ENCODE measurements at places on chromosomes 11 and 22.

GRCh38 chr22:19228179-19228578, 49.6 kb upstream of the SLC25A1 start:
- H3K27ac ChIP-seq = no peak overlapping the region
- no peak for DNase-seq
- H3K27me3 ChIP-seq = peaks cover 12% of the 10 kb centered on the region

DNA sequence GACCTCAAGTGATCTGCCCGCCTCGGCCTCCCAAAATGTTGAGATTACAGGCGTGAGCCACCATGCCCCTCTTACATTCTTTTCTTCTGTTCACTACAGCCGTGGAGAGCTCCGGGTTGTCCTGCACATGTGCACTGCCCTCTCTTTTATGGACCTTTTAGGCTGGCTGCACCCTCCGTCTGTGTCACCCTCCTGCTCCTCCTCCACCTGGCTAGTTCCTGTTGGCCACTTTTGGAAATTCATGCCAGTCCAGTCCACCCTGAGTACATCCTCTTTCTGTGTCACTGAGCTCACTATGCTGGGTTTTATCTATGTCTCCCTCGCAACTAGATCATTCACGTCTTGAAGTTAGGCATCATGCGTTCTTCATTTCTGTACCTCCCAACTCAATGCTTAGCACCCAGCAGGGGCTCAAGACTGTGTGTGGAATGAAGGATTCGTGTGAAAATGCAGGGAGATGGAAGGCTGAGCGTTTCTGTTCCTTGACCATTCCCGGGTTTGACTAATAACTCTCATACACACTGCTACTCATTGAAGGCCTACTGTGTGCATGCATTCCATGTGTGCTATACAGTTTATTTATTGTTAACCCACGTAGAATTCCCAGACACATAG, 60.6 kb downstream of the PTPRJ start:
- H3K4me3 ChIP-seq = no peak overlapping the region
- H3K36me3 ChIP-seq = peaks cover 12% of the 10 kb centered on the region
- H3K27me3 ChIP-seq = no peaks in the 10 kb centered on the region
- H3K4me1 ChIP-seq = peaks cover 70% of the 10 kb centered on the region
- no peak for DNase-seq

DNA sequence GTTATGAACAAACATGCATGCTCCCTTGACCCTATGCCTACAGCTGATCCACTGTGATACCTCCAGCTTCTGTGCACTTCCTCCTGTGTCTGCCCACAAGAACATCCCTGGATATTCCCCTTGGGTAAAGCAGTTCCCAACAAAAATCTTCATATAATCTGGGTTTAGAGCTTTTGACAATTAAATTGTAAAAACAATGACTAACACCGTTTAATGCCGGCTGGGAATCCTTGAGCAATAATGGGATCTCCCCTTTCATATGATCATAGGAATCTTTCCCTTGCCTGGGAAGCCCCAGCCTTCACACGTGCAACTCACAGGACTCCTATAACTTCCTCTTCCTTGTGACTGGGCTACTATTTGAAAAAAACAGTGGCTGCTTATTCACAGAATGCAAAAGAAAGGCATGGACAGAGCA, 6.3 kb upstream of the ZC3H12C start:
- H3K27me3 ChIP-seq = peaks cover 18% of the 10 kb centered on the region
- H3K27ac ChIP-seq = no peak overlapping the region
- H3K4me3 ChIP-seq = no peak overlapping the region
- DNase-seq = no peak

DNA sequence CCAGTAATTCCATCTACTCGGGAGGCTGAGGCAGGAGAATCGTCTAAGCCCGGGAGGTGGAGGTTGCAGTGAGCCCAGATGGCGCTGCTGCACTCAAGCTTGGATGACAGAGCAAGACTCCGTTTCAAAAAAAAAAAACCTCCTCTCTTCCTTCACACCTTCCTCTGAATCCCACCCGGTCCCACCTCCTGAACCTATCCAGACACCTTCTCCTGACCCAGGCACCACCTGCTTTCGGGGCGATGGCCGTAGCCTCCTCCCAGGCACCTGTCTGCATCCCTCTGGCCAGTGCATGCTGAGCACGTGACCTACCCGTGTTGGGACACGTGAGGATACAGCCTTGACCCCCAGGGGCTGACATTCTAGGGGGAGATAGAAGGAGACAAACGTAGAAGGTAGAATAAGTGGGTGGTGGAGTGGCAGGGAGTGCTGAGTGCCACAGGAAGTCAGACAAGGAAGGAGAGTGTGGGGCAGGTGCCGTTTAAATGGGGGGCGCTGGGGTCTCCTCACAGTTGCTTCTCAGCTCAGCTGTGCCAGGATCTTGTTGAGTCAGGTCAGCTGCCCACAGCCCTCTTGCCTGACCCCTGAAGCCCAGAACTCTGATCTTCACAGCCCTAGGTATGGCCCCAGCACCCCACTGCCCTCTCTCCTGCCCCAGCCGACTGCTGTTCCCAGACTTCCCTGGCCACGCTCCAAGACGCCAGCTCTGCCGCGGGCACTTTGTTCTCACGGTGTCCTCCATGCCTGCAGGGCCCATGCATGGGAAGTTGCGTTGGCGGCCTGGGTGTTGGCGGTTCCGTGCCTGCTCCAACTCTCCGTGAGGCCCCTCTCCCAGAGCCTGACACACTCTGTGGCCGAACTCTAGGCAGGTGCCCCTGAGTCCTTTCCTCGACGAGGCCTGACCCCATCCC, 1.2 kb upstream of the MIOX start:
- H3K36me3 ChIP-seq = peaks cover 1% of the 10 kb centered on the region
- peaks cover 14% of the 10 kb centered on the region for H3K27me3 ChIP-seq
- H3K4me1 ChIP-seq = no peaks in the 10 kb centered on the region
- no peak for DNase-seq
- no peak overlapping the region for H3K4me3 ChIP-seq
- H3K27ac ChIP-seq = no peak overlapping the region

GRCh38 chr11:12775955-12776354, 101.7 kb downstream of the TEAD1 start:
- peaks cover 41% of the 10 kb centered on the region for H3K27me3 ChIP-seq
- H3K27ac ChIP-seq = no peak overlapping the region
- H3K36me3 ChIP-seq = no peaks in the 10 kb centered on the region
- H3K4me3 ChIP-seq = no peak overlapping the region
- peaks cover 5% of the 10 kb centered on the region for H3K4me1 ChIP-seq
- DNase-seq = no peak

GRCh38 chr11:75471176-75471973, 38.4 kb upstream of the KLHL35 start:
- H3K27me3 ChIP-seq = no peaks in the 10 kb centered on the region
- DNase-seq = no peak
- H3K27ac ChIP-seq = no peak overlapping the region

GRCh38 chr22:35475545-35475944, 65.1 kb upstream of the RASD2 start:
- peaks cover 58% of the 10 kb centered on the region for H3K27me3 ChIP-seq
- DNase-seq = no peak
- H3K4me1 ChIP-seq = peaks cover 6% of the 10 kb centered on the region
- H3K27ac ChIP-seq = no peak overlapping the region
- H3K36me3 ChIP-seq = no peaks in the 10 kb centered on the region

- H3K27me3 ChIP-seq = peaks cover 49% of the 10 kb centered on the region
- no peaks in the 10 kb centered on the region for H3K4me1 ChIP-seq
- H3K4me3 ChIP-seq = no peak overlapping the region
- peak; percentile 11 for DNase-seq
- H3K36me3 ChIP-seq = no peaks in the 10 kb centered on the region
- H3K27ac ChIP-seq = no peak overlapping the region
These were observed 65.4 kb downstream of the OTOG start for GRCh38 chr11:17612221-17613188.

- DNase-seq = peak; percentile 57
- peaks cover 7% of the 10 kb centered on the region for H3K4me1 ChIP-seq
- H3K36me3 ChIP-seq = peaks cover 6% of the 10 kb centered on the region
These were observed 6.3 kb upstream of the FADS3 start for GRCh38 chr11:61897387-61898246.

DNA sequence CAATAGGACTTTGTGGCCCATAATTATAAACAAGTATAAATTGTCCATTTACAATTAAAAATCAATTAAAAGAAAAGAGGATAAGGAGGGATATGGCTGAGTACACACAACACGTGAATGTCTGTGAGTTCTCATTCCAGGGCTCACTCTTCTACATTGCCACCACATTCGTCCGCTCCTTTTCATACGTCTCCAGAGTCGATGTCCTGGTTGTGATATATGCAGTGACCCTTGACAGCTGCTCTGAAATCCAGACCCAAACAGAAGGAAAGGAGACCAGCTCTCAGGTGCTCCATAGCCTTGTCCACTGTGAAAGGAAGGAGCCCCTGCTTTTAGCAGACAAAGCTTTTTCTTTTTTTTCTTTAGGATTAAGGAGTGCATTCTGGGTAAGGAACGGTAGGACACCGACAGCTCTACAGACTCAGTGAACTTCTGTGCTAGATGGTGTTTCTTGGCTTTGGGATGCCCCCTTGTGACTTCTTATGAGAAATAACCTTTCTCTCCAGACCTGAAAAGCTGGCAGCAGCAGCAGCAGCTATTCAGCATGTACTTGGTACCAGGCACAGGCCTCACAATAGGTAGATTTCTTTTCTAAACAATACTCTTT, 19.7 kb upstream of the DNAJB13 start:
- H3K4me3 ChIP-seq = no peak overlapping the region
- H3K36me3 ChIP-seq = peaks cover 29% of the 10 kb centered on the region
- H3K4me1 ChIP-seq = no peaks in the 10 kb centered on the region
- no peak for DNase-seq
- H3K27me3 ChIP-seq = no peaks in the 10 kb centered on the region

- H3K4me3 ChIP-seq = no peak overlapping the region
- no peak for DNase-seq
- H3K27me3 ChIP-seq = no peaks in the 10 kb centered on the region
- peaks cover 62% of the 10 kb centered on the region for H3K4me1 ChIP-seq
- no peak overlapping the region for H3K27ac ChIP-seq
These were observed 6.1 kb downstream of the MICAL2 start for GRCh38 chr11:12116425-12117032.

- H3K27ac ChIP-seq = no peak overlapping the region
- DNase-seq = no peak
- peaks cover 28% of the 10 kb centered on the region for H3K36me3 ChIP-seq
These were observed 5.4 kb upstream of the RANBP1 start for GRCh38 chr22:20110359-20110985.

- H3K4me3 ChIP-seq = no peak overlapping the region
- no peaks in the 10 kb centered on the region for H3K36me3 ChIP-seq
- no peaks in the 10 kb centered on the region for H3K27me3 ChIP-seq
- no peak overlapping the region for H3K27ac ChIP-seq
- no peaks in the 10 kb centered on the region for H3K4me1 ChIP-seq
- DNase-seq = no peak
These were observed 744.4 kb upstream of the ANO3 start for GRCh38 chr11:25587496-25587895.

DNA sequence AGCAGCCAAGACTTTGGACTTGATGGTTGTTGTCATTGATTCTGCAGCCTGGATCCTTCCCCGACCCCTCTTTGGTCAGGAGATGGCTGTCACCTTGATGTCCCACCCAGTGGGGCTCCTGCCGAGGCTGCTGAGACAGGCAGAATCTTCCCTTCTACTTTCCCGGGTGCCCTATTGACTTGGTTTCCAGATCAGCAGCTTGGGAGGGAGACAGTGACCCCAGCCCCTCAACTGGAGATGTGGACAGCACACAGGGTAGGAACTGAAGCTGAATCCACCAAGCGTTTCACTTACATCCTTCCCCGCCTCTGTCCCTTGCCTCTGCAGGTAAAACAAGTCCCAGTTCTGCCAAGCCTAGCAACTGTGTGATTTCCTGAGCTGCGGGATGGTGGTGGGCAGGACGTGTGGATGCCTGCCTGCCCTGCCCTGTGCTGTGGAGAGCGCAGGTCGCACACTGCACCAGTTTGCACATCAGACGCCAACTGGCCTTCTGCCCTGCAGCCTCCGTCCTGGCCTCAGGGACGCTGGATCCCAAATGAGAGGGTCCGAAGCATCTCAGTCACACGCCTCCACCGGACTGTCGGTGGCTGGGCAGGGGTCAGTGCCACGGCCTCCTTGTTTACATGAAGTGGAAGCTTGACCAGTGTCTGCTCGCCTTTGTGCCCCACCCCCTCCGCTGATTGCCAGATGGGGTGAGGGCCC, 34.6 kb downstream of the FAM83F start:
- H3K36me3 ChIP-seq = no peaks in the 10 kb centered on the region
- no peaks in the 10 kb centered on the region for H3K27me3 ChIP-seq
- no peak for DNase-seq
- no peak overlapping the region for H3K27ac ChIP-seq

- no peaks in the 10 kb centered on the region for H3K4me1 ChIP-seq
- no peaks in the 10 kb centered on the region for H3K36me3 ChIP-seq
- no peak overlapping the region for H3K27ac ChIP-seq
- DNase-seq = no peak
- peaks cover 58% of the 10 kb centered on the region for H3K27me3 ChIP-seq
These were observed 340.0 kb downstream of the SHANK2 start for GRCh38 chr11:70912226-70912840.

GRCh38 chr22:31764785-31765184, 11.0 kb downstream of the DEPDC5 start:
- peaks cover 69% of the 10 kb centered on the region for H3K36me3 ChIP-seq
- no peaks in the 10 kb centered on the region for H3K27me3 ChIP-seq
- no peak for DNase-seq
- H3K27ac ChIP-seq = peak overlapping the region; percentile 23

DNA sequence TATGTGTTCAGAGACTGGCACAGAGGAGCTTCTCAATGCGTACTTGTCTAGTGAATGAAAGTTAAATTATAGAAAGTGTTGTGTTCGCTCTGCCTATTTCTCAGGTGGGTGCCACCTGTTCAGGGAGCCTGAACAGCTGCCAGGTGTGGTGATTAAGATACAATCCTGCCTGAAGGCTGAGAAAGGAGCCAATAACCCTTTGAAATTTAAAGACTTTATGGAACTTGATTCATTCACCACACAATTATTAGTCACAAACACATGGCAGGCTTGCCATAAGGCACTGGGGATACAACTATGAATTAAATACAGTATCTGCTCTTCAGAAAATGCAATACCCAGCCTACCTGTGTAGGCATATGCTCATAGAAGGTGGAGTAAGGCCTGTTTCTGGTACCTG, 92.9 kb upstream of the AMOTL1 start:
- H3K4me1 ChIP-seq = no peaks in the 10 kb centered on the region
- peaks cover 9% of the 10 kb centered on the region for H3K27me3 ChIP-seq
- DNase-seq = no peak
- no peak overlapping the region for H3K27ac ChIP-seq

DNA sequence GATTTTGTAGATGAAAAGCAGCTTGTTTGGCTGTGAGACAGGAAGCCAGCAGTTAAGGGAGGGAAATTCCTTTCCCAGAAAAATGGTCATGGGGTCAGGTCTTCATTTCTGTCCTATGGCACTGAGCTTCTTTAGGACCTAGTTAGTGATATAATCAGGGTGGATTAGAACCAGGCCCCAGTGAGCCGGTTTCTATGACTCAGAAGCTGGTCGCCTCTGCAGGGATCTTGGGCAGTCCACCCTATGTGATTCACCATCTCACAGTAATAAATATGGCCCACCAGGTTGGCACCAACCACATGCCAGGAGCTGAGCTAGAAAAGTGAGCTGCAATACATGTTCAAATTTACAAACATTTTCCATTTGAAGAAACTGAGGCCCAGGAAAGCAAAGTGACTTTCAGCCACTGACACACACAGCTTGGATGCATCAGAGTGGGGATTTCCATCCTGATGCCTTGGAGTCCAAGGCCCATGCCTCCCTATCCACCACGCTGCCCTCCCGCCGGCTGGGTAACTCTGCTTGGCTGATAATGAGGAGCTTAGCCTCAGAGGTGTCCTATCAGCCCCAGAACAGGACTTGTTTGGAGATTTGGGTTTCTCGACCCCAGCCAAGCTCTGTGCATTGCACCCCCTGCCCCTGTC, 42.0 kb downstream of the CD82 start:
- no peaks in the 10 kb centered on the region for H3K27me3 ChIP-seq
- peaks cover 18% of the 10 kb centered on the region for H3K36me3 ChIP-seq
- H3K4me3 ChIP-seq = no peak overlapping the region
- DNase-seq = no peak
- peak overlapping the region; percentile 99 for H3K27ac ChIP-seq
- peaks cover 48% of the 10 kb centered on the region for H3K4me1 ChIP-seq

All from central memory CD8-positive, alpha-beta T cell (primary cell).